Anterior cingulate cortex (tissue), 58 donors: ENCODE measurements at places on chromosomes 11 and 22.

- DNase-seq = no peak
Measured at GRCh38 chr11:61290905-61291690, 4.0 kb downstream of the VWCE start.

- DNase-seq = no peak
Measured at GRCh38 chr11:121762820-121763219, 310.1 kb upstream of the SORL1-AS1 start.

DNA sequence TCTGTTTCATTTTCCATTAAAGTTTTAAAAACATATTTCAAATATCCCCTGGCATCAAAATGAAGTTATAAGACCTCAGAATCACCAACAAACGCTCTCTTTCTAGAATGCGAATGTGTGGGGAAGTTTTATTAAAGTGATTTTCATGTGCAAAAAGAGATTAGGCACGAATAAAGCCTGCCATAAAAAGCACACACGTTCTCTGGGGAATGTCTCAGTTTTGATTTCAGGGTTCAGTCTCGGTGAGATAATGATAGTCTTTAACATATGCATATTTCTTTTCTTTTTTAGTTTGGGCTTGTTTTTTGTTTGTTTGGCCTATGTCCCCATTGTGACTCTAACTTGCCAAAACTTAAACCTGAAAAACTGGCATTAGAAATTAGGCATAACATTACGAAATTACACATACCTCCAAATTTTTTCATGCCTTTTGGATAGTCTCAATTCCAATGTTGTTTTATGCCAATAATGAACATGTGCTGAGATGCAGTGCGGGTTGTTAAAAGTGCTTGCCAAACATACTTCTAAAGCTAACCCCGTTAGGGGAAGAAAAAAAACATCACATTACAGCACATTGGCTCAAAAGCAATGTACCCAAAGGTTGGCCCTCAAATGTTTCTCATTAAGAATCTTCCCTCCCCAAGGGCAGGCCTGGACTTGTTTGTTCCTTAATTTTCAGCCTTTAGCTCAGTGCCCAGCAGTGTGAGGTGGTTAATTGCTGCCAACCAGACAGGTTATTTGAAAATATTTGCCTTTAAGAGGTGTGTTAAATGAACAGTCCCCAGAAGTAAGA, 33.2 kb upstream of the FBLN1 start:
- DNase-seq = no peak

DNA sequence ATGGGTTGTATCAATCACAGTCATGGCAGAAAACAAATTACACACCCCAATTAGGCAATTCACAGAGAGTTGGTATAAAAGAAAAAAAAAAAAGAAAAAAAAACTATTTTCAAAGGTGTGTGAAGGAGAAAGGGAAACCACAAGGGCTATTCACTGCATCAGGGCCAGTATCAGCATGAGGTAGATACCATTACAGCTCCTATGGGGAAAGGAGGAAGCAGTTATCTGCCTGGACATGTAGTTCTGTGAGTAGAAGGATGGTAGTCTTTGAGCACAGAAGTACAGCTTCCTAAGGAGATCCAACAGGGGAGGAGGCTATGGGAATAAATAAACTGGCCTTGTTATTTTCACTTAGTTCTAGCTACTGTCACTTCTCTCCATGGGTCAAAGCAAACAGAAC, 746.1 kb downstream of the LUZP2 start:
- no peak for DNase-seq

GRCh38 chr22:48476577-48476976, 1351.1 kb downstream of the BRD1 start:
- DNase-seq = no peak

GRCh38 chr11:94175535-94175934, 46.9 kb downstream of the PANX1 start:
- no peak for DNase-seq

DNA sequence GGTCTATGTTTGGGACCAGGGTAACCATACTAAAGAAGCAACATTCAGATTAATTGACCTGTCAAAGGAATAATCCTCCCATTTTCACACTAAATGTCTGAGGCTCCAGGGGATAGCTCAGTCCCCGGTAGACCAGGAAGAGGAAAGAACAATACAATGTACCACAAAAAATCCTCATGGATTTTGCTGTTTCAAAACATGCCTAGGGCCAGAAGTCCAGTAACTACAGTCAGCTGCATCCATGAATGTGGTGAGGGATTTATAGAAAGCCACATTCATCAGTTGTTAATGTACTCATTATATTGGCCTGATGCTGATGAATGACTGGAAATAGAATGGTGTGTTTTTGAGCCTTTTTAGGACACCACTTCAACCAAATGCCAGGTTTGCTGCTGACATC, 6.9 kb upstream of the ETS1 start:
- DNase-seq = no peak

GRCh38 chr11:72685560-72686480, 11.6 kb upstream of the PDE2A start:
- DNase-seq = no peak

DNA sequence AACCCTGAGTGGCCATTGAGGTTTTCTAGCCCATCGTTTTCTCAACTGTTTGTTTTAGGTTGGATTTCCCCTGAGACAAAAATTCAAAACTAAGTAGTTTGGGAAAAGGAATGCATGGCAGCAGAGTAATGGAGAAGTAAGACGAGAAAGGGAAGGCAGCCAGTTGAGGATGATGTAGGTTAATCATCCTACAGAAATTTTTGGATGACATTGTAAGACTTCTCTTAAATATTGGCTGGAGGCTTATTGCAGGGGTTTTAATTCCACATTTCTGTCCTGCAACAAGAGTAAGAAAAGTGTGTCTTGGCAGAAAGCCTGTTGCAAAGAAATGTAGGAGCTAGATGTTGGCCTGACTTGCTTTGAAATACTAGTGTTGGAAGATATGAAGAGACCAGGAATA, 308.8 kb downstream of the LUZP2 start:
- DNase-seq = no peak

- no peak for DNase-seq
Measured at GRCh38 chr11:16160146-16160545, 196.2 kb downstream of the SOX6 start.

DNA sequence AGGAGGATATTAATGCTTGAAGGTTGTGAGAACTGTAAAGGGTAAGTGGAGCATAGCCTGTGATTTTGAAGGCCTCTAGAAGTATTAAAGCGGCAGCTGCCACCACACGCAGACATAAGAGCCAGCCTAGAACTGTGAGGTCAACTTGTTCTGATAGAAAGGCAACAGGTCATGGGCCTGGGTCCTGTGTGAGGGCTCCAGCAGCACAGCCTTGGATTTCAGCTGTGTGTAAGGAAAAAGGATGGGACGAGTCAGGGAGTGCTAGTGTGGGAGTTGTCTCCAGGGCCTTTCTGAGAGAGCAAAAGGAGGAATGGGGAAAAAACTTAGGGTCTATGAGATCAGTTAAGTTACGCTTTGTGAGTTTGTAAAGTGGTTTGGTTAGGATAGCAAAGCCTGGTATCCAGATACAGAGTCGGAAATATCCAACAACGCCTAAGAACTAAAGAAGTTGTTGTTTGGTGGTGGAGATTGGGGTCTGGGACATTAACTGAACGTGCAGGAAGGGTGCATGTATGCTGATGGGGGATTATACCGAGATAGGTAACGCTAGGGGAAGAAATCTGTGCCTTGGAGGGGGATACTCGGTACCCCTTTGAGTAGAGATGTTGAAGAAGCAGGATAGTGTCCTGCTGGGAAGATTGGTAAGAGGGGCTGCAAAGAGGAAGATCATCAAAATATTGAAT, 17.4 kb upstream of the ANO1 start:
- no peak for DNase-seq

GRCh38 chr22:31616315-31616980, 45.6 kb downstream of the PISD start:
- DNase-seq = no peak

GRCh38 chr11:72738199-72739141, 13.7 kb downstream of the ARAP1 start:
- DNase-seq = no peak

- peak; percentile 62 for DNase-seq
Measured at GRCh38 chr11:76152086-76152681, 54.1 kb downstream of the WNT11 start.
